ENCODE measurements at places on chromosomes 2 and 18.

DNA sequence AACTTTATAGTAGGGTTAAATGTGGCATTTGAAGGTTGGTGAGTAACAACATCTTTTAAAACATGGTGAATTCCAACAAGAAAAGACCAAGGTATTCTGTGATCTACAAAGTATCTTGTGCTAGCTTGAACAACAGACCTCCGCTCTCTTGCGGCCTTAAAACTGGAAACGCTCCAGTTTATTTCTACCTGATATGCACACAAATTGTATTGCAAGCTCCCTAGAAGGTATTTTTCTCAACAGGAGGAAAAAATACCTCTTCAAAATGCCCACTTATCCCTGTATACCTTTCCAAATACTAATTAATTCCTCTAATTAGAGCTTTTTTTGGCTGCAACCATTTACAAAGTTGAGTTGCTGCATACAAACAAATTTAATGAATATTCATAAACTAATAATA lies 69.5 kb downstream of the KCNH7 start:
- no peaks in the 10 kb centered on the region for H3K36me3 ChIP-seq
- DNase-seq: no peak
- no peaks in the 10 kb centered on the region for H3K4me1 ChIP-seq
- no peak overlapping the region for H3K4me3 ChIP-seq

GRCh38 chr2:55775828-55776227 lies 82.2 kb upstream of the PNPT1 start:
- H3K36me3 ChIP-seq: no peaks in the 10 kb centered on the region
- DNase-seq: no peak

GRCh38 chr2:181741756-181742155 lies 61.4 kb upstream of the NEUROD1 start:
- H3K4me3 ChIP-seq: no peak overlapping the region
- peak overlapping the region; percentile 93 for H3K27ac ChIP-seq
- peaks cover 58% of the 10 kb centered on the region for H3K4me1 ChIP-seq

- H3K4me3 ChIP-seq: no peak overlapping the region
- no peaks in the 10 kb centered on the region for H3K4me1 ChIP-seq
- no peak for DNase-seq
- H3K36me3 ChIP-seq: no peaks in the 10 kb centered on the region
- no peak overlapping the region for H3K27ac ChIP-seq
These were observed 32.1 kb downstream of the FBXO48 start for GRCh38 chr2:68434981-68435380.

DNA sequence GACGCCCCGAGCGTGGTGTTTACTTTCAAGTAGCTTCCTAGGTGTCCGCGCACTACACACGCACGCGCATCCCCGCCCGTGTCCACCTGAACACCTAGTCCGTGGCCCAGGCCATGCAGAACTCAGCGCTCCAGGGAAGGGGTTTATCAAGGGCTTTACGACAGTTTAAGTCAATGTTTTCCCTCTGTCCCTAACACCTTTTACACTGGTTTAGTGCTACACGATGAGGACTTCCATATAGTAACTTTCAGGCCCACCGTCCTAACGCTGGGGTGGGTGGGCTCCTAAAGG lies 1.4 kb upstream of the BCL2 start:
- DNase-seq: no peak
- peak overlapping the region; percentile 43 for H3K27ac ChIP-seq
- H3K36me3 ChIP-seq: no peaks in the 10 kb centered on the region
- H3K27me3 ChIP-seq: 0 out of 2 replicates have a peak, but pooled peaks cover 7% of the 10 kb centered on the region

DNA sequence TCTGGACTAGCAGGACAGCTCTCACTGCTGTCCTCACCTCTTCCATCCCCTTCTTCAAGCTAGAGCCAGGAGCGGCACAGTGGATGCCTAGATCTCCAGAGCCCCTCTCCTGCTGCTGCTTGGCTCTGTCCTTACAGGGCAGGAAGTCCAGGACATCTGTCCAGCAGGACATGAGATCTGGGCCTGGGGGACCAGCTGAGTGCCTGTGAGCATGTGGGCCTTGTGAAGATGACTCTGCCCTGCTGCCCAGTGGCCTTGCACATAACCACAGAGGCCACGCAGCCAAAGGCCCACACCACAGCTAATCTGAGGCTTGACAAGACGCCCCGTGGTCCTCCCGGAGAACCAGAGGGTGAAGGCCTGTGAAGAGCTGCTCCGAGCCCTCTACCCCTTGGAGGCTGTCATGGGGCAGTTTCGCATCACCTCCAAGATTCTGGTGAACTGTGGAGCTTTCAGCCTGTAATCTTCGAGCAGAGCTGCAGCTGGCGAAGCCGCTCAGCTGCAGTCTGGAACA lies 516.7 kb upstream of the HS6ST1 start:
- no peak overlapping the region for H3K27ac ChIP-seq
- H3K4me3 ChIP-seq: no peak overlapping the region

GRCh38 chr2:36952748-36953197 lies 13.6 kb downstream of the STRN start:
- peaks cover 26% of the 10 kb centered on the region for H3K4me1 ChIP-seq
- no peak for DNase-seq
- H3K27ac ChIP-seq: no peak overlapping the region
- no peaks in the 10 kb centered on the region for H3K36me3 ChIP-seq
- no peak overlapping the region for H3K4me3 ChIP-seq
